Neural progenitor cell (in vitro differentiated cells): ENCODE measurements at places on chromosomes 2 and 18.
A peak's percentile ranks its signal among the peaks of the same experiment; 100 is the strongest.

DNA sequence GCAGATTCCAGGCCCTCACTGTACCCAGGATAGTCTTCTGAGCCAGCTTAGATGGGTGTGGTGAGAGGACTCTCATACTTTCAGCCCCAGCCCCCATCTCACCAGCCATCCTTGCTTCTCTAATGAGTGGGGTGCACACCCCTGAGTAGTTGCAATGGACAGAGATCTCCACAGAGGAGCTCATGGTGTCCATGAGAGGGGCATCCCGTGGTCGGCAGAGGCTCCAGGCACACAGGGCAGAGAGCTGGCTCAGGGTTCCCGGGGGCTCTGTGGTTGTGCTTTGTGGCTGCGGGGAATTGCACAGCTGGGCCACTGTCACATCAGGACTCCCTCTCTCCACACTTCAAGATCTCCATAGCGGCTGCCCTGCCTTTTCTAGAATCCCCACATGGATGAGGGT, 226.0 kb upstream of the PXDN start:
- no peak overlapping the region for H3K27ac ChIP-seq
- no peak overlapping the region for H3K4me3 ChIP-seq
- no peaks in the 10 kb centered on the region for H3K27me3 ChIP-seq
- no peak for DNase-seq

DNA sequence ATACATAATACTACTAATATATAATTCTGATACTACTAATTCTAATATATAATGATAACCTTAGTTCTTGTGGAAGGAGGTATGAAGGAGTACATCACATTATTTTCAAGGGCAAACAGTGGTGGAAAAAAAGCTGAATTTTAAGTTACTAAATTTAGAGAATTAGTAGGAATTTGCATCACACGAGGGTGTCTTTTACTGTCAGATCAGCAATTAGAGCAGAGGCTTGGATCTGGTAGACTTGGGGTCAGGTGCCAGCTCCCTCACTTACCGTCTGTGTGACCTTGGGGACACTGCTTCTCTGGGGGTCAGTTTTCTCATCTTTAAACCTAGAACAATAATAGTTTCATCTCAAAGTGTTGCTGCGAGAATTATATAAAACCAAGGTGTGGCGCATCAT, 114.1 kb upstream of the NEDD4L start:
- H3K4me3 ChIP-seq: no peak overlapping the region
- DNase-seq: no peak
- H3K4me1 ChIP-seq: no peaks in the 10 kb centered on the region
- H3K36me3 ChIP-seq: no peaks in the 10 kb centered on the region
- no peaks in the 10 kb centered on the region for H3K27me3 ChIP-seq

GRCh38 chr2:65411056-65411795, 21.2 kb downstream of the SPRED2 start:
- DNase-seq: no peak
- H3K4me3 ChIP-seq: no peak overlapping the region

DNA sequence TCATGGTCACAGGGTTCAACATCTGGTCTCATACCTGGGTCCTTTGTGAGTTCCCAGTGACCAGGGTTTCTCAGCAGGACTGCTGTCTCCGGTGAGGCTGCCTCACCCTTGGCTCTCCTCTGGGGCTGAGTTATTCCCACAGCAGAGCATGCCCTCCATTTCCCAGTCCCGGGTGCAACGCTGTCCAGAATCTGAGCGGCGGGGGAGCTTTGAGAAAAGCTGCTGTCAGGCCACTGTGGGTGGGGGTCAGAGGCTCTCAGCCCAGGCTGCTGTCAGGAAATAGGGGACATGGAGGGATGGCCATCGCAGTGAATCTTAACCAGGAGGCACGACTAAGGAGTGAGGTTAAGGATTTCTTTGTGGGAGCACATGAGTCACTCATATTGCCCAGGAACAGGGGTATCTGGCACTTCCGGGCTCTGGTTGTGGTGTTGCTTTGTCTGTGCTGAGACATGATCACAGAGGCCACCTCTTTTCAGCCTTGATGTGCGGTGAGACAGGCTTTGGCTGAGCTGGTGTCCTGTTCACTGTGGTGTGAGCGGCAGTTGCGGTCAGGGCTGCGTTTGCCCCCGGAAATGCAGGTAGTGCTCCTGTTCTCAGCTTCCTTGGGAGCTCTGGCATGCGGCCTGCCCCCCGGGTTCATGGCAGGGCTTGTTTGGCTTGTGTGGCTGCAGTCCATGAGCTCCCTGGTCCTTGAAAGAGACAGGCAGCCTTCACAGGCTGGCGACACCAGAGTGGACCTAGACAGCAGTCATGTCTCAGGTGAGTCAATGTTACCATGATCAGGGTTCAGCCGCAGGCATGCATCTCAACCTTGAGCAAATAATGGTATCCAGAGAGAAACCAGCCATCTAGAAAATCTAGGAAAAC, 310.7 kb upstream of the MYT1L start:
- no peak overlapping the region for H3K4me3 ChIP-seq
- DNase-seq: no peak
- H3K27me3 ChIP-seq: no peaks in the 10 kb centered on the region
- peaks cover 18% of the 10 kb centered on the region for H3K4me1 ChIP-seq
- H3K27ac ChIP-seq: no peak overlapping the region

- no peaks in the 10 kb centered on the region for H3K36me3 ChIP-seq
- H3K4me1 ChIP-seq: peaks cover 4% of the 10 kb centered on the region
- H3K27me3 ChIP-seq: peaks cover 12% of the 10 kb centered on the region
Observed at GRCh38 chr2:36663851-36664695, 32.4 kb upstream of the VIT start.

- no peak overlapping the region for H3K4me3 ChIP-seq
- peaks cover 3% of the 10 kb centered on the region for H3K36me3 ChIP-seq
- H3K27me3 ChIP-seq: no peaks in the 10 kb centered on the region
- H3K4me1 ChIP-seq: peaks cover 24% of the 10 kb centered on the region
- peak overlapping the region; percentile 40 for H3K27ac ChIP-seq
Observed at GRCh38 chr2:83585250-83585649, 873.8 kb downstream of the SUCLG1 start.

DNA sequence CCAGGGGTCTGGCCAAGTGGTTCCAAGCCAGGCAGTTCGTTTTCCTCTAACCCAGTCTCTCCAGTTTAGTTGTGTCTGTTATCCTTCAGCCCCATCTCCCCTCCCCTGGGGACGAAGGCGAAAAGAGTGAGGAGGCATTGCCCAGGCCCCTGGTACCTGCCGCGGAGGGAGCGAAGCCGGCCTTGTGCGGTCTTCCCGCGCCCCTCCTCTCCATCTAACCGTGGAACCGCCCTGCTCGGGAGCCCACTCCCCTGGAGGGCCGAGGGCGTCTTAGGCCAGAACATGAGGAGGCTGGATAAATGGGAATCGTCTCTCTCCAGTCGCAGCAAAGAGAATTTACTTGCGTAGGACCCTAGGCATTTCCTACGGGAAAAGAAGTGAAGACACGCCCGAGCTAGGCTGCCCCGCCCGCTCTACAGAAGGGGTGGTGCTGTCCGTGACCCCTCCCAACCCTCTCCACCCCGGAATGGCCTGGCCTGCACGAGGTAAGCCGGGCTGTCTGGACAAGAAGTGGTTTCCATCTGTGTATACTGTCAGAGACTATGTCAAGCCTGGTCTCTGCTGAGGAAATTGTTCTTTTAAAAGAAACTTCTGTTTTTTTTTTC, 156.2 kb downstream of the MIB1 start:
- no peaks in the 10 kb centered on the region for H3K27me3 ChIP-seq
- H3K4me3 ChIP-seq: no peak overlapping the region
- no peaks in the 10 kb centered on the region for H3K36me3 ChIP-seq
- no peaks in the 10 kb centered on the region for H3K4me1 ChIP-seq

- no peak overlapping the region for H3K4me3 ChIP-seq
- H3K4me1 ChIP-seq: peaks cover 41% of the 10 kb centered on the region
- H3K27ac ChIP-seq: no peak overlapping the region
- no peaks in the 10 kb centered on the region for H3K36me3 ChIP-seq
- no peak for DNase-seq
- H3K27me3 ChIP-seq: no peaks in the 10 kb centered on the region
Observed at GRCh38 chr2:158486970-158487325, 30.2 kb downstream of the PKP4 start.

DNA sequence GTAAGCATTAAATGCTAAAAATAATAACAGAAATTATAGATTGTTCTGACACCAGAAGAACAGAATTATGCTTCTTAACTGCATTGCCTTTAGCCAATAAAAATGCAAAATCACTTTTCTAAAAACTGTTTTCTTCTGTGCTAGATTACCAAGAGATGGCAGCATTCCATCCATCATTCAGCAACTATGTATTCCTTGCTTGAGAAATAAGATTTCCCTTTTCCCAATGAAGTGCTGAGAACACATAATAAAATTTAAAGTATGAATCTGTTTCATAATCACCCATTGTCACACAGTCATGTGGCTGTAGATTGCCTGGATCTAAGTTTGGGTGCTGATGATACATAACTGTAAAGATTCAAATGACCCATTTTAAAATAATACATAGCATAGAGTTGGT, 504.2 kb downstream of the TDRD15 start:
- DNase-seq: no peak
- peaks cover 1% of the 10 kb centered on the region for H3K4me1 ChIP-seq
- H3K36me3 ChIP-seq: no peaks in the 10 kb centered on the region
- H3K4me3 ChIP-seq: no peak overlapping the region
- no peak overlapping the region for H3K27ac ChIP-seq
- no peaks in the 10 kb centered on the region for H3K27me3 ChIP-seq

- no peak overlapping the region for H3K4me3 ChIP-seq
- DNase-seq: no peak
- no peak overlapping the region for H3K27ac ChIP-seq
- no peaks in the 10 kb centered on the region for H3K36me3 ChIP-seq
- no peaks in the 10 kb centered on the region for H3K4me1 ChIP-seq
Observed at GRCh38 chr2:212814941-212815340, 276.3 kb upstream of the ERBB4 start.

DNA sequence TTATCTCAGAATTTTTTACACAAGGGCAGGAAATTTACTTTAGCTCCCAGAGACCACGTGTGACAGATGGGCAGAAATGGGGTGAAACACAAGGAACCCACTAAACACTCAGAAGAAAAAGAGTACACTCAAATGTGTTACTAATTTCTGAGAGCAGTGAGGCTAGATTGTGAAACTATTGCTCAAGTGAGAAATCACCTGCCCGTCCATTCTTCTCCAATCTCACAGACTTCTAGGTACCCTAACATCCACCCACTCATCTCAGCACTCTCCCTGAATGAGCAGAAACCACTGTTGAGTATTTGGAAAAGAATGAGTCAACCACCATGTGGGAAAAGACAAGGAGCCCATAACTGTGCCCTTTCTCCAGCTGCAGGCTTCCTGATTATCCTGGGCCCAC, 293.0 kb upstream of the CDH2 start:
- H3K4me3 ChIP-seq: no peak overlapping the region
- H3K27ac ChIP-seq: no peak overlapping the region
- no peaks in the 10 kb centered on the region for H3K27me3 ChIP-seq
- no peaks in the 10 kb centered on the region for H3K36me3 ChIP-seq

DNA sequence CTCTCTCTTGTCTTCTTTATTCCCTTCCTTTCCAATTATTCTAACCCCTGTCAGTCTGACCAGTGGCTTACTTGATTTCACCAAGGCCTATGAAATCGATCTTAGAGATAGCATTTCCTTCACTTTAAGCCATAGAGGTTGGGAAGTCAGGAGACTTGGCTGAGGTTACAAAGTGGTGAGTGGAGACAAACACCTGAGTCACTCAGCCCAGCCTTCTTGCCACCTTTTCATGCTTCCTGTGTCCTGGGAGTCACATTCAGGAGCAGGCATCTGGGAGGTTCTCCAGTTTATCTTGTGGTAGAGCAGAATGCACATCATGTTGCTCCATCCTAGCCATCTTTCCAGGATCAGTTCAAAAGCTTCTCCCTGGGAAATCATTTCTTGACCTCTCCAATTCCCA, 59.1 kb downstream of the VSNL1 start:
- H3K27me3 ChIP-seq: no peaks in the 10 kb centered on the region
- no peak for DNase-seq
- no peak overlapping the region for H3K4me3 ChIP-seq
- H3K4me1 ChIP-seq: no peaks in the 10 kb centered on the region
- H3K27ac ChIP-seq: no peak overlapping the region

DNA sequence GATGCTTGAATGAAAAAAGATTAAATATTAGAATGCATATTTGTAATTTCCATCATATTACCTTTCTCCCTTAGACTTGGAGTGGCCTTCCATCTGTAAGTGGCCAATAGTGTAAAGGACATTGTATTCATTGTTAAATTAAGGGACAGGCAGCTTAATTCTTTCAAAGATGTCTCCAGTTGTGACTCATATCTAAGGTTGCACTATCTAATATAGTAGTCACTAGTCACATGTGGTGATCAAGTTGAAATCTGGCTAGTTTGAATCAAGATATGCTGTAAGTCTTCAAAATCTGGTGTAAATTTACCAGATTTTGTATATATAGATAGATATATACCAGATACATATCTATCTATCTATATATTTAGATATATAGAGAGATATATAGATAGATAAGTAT, 52.4 kb upstream of the AGPS start:
- no peak for DNase-seq
- no peaks in the 10 kb centered on the region for H3K27me3 ChIP-seq
- no peak overlapping the region for H3K4me3 ChIP-seq
- no peaks in the 10 kb centered on the region for H3K36me3 ChIP-seq

- no peaks in the 10 kb centered on the region for H3K36me3 ChIP-seq
- peaks cover 21% of the 10 kb centered on the region for H3K4me1 ChIP-seq
- H3K27me3 ChIP-seq: no peaks in the 10 kb centered on the region
- peak; percentile 53 for DNase-seq
- no peak overlapping the region for H3K4me3 ChIP-seq
Observed at GRCh38 chr2:133411857-133412256, 156.4 kb downstream of the NCKAP5 start.

DNA sequence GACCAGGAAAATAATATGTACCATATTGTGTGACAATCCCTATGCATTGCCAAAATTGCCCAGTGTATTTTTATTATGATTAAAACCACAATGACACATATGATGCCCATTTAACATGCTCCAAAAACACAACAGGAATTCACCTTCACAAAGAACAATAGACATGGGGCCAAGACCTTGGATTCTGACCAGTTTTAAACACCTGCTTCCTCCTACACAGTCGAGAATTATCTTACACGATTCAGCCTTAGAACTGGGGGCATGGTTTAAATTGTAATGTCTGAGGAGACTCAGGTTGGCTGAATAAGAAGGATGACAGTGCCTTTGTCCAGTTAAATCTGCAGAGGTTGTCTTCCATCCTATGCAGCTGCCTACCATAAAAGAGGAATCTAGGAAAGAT, 212.7 kb downstream of the PLCL1 start:
- H3K27ac ChIP-seq: no peak overlapping the region
- no peaks in the 10 kb centered on the region for H3K36me3 ChIP-seq
- H3K4me3 ChIP-seq: no peak overlapping the region
- no peaks in the 10 kb centered on the region for H3K4me1 ChIP-seq

DNA sequence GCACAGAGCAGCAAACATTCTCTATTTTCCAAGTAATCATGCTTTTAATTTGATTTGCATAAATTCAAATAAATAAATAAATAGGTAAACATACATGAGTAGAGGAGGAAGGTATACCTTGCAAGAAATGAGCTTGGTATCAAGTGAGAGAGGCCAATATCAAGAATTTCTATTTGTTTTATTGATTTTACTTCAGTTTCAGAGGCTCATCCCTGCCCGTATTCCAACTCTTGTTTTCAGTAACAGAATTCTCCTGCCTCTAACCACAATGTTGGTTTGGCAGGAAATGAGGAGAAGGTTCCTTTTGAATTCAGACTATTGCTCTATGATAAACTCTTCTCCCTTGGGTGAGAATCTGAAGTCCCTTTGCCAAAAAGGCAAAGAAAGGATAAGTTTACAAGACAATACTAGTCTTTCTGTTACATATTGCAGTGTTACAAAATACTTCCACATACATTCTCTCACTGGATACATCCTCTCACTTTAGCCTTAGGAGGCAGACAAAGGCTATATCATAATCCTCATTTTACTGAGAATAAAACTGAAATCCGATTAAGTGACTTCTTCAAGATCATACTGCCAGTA, 68.3 kb upstream of the ZNF397 start:
- no peak overlapping the region for H3K4me3 ChIP-seq
- no peaks in the 10 kb centered on the region for H3K36me3 ChIP-seq
- no peak overlapping the region for H3K27ac ChIP-seq
- no peaks in the 10 kb centered on the region for H3K27me3 ChIP-seq
- DNase-seq: no peak
- H3K4me1 ChIP-seq: no peaks in the 10 kb centered on the region
